ENCODE measurements at places on chromosomes 4 and X.
A peak's percentile ranks its signal among the peaks of the same experiment; 100 is the strongest.

- no peak for DNase-seq
Observed at GRCh38 chrX:12329476-12329875, 191.2 kb downstream of the FRMPD4 start.

- DNase-seq, result no peak
Observed at GRCh38 chr4:111930659-111931058, 214.6 kb upstream of the FAM241A start.

DNA sequence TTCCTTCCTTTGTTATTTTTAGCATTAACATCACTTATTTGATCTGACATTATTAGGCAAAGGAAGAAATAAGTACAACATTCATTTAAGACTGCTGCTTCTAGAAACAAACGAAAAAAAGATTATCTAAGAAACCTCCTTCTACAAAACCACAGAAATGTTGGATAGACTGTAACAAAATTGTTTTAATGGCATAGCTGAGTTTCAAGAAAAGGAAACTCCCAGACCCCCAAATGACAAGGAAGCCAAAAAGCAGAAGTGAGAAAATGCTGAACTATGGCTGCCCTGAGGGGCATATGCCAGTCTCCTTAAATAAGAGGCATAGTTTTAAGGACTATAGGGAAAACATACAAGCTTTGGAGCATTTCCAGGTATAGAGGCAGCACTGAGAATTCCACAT is 1431.6 kb upstream of the TENM3 start:
- DNase-seq, result no peak

- DNase-seq, result no peak
Observed at GRCh38 chr4:114281164-114281960, 301.9 kb upstream of the ARSJ start.

DNA sequence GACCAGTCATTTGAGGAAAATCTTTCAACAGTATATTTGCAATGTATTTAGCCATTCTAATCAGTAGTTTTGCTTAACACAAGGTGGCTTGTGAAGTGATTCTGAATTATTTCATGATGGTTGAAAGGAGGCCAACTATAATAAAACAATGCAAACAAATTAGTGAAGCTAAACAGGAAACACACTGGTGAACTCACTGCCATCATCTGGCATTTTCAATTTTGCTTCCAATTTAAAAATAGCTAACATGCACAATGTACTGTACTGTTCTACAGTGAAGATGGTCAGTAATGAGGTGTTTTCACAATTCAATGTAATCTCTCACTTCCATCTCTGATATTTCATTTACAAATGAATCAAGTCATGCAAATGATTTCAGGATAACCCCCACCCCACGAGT is 31.1 kb downstream of the PGRMC2 start:
- no peak for DNase-seq

- no peak for DNase-seq
Observed at GRCh38 chrX:39931529-39932282, 166.1 kb downstream of the BCOR start.

DNA sequence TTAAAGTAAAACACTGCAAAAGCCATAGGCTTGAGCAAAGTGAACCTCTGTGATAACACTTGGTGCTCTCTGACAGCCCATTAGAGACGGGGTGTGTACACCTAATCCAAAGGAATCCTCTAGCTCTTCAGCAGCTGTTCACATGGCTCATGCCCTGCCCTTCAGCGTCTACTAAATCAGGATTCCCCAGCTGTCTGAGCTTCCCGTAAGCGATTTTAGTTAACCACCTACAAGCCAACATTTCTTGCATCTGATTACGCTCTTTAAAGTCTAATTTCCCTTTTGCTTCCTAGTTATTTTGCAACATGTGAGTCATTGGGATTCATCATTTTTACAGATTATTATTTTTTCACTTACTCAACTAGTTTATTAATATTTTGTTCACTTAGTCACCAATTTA is 6.5 kb downstream of the DMD start:
- no peak for DNase-seq

DNA sequence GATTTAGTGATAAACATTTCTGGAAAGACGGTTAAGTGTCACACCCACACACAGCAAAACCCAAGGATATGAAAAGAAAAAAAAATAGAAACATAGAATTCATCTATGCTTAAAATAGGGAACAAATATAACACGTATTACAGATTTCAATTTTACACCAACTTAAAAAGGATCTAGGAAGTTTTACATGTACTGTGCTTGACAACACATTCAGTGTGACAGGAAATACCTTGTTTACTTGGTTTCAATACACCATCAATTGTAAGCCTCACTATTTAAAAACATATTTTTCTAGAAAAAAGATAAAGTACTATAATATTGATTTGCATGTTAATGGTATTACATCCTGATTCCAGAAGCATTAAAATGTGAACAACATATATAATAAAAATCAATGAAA is 77.0 kb upstream of the SPRY1 start:
- DNase-seq, result no peak

DNA sequence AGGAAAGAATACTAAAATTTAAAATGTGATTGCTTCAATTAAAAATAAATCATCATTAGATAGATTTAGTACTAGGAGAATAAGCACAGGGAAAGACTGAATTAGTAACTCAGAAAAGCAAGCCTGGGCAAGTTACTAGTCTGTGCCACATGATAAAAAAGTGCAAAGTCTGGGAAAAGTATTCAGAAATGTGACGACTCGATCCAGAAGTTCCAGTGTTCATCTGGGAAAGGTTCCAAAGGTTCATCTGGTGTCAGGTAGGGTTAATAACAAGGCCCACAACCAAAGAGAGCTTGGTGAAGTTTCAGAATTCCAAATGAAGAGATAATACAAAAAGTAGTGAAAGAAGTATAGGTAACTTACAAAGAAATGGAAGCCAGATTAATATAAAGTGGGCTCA is 78.3 kb upstream of the ARSJ start:
- no peak for DNase-seq

- no peak for DNase-seq
Observed at GRCh38 chr4:183399616-183400015, 44.8 kb upstream of the CDKN2AIP start.

DNA sequence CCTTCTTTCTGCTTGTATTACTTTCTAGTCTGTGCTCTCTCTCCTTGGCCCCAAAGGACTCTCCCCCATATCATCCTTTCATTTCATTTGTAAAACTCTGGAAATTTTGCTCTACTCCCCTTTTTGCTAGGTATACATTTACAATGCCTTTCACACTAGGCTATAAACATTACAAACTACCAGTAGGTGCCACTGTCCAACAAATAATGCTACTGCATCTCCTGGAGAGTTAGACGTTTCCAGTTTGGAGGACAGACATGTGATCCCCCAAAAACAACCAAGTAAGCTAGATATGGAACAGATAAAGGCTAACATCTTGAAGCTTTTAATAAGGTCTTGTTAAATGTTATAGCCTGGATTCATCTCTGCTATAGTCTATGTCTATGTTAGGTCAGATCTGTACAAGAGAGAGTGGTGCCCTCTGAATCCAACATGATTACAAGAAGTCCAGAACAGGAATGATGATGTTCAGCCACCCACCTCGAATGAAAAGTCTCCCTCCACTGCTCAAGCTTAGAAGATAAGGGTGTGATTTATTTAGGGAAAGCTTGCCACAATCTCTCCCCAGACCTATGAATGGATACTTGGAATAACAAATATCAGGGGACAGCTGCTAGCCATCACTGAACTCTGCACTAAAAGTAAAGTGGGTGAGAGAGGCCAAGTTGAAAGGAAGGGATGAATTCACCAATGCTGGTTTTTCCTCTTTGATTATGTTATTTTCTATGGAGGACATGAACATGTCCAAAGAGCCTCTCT is 14.3 kb downstream of the CBR4 start:
- no peak for DNase-seq

DNA sequence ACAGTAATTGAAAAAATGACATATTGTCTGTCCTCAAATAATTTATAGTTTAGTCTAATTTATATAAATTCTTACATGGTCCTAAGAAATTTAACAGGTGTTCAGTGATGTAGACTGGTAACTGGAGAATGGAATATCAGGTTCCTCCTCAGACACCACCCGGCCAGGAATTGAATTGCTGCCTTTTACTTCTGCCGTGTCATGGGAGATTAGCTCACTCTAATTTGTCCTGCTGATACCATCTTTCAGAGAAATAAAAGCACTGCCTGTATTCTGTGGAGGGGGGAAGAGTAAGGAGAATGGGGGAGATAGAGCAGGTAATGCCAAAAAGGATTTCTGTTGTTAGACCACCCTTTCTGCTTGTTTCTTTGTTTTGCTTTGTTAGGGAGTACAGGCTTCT is 125.2 kb upstream of the KLHL4 start:
- DNase-seq, result no peak

DNA sequence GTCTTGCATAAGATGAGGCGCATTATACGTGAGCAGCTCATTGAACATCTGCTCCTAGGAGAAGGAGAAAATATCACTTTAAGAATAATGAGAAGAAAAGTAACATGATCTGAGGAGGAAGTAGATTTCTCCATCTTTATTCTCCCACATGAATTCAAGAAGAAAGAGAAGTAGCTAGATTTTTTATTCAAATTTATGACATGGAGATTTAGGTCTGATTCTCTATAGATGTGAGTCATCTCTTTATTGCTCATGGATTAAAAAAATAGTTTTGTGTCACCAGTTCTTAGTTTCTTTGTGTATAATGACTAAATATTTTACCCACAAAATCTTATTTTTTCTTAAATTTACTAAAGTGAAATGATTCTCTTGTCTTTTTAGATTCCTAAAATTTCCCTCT is 40.4 kb downstream of the HPGDS start:
- no peak for DNase-seq

DNA sequence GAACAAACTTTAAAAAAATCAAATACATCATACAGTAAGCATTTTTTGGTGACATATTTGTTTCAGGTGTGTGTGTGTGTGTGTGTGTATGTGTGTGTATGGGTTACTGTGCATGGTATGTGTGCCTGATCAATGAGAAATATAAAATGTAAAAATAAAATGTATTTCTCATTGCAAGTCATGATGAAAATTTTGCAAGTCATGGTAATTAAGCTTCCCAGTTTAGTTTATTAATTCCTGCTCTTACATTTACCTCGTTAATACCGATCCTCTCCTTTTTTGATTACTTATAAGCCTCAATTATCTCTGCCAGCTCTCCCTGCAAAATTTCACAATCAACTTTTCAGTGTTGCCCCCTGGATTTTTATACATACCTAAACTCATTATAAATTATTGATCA is 114.6 kb upstream of the ADGRL3 start:
- no peak for DNase-seq

GRCh38 chrX:139750390-139750789 is 42.4 kb upstream of the MCF2 start:
- DNase-seq, result no peak

GRCh38 chr4:183154701-183155391 is 55.8 kb downstream of the WWC2 start:
- no peak for DNase-seq

- DNase-seq, result no peak
Observed at GRCh38 chr4:182832352-182833120, 84.7 kb downstream of the DCTD start.

GRCh38 chr4:139857021-139857420 is 191.4 kb downstream of the MGST2 start:
- peak; percentile 26 for DNase-seq

DNA sequence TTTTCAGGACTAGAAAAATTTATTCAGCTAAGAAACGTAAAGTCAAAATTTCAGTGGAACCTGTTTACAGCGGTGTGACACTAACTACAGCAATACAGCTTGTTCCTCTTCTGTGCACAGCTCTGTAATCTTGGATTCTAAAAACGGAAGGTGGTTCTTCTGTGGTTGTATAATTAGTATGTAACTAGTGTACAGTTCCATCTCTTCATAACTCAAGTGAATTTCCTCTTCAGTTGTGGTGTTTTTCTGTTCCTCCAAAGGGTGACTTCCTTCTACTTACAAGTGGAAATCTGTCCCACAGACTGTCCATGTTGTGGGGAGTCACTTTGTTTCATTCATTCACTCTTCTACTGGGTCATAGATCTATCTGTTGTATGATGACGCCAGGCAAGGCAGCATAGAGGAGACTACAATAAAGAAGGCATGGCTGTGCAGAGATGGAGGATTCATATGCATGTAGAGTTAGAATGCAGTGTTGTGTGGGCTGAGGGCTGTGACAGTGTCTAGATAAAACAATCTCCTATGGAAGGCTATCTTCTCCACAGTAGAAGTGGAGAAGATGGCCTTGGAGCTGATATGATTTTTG is 5.4 kb downstream of the DAPP1 start:
- DNase-seq, result no peak

GRCh38 chr4:34323549-34324320 is 1920.6 kb downstream of the ARAP2 start:
- DNase-seq, result no peak

GRCh38 chr4:2850966-2851798 is 7.5 kb downstream of the ADD1 start:
- DNase-seq, result no peak

GRCh38 chr4:21012851-21013331 is 312.6 kb downstream of the PACRGL start:
- no peak for DNase-seq
